ENCODE measurements at places on chromosomes 1 and 21.

DNA sequence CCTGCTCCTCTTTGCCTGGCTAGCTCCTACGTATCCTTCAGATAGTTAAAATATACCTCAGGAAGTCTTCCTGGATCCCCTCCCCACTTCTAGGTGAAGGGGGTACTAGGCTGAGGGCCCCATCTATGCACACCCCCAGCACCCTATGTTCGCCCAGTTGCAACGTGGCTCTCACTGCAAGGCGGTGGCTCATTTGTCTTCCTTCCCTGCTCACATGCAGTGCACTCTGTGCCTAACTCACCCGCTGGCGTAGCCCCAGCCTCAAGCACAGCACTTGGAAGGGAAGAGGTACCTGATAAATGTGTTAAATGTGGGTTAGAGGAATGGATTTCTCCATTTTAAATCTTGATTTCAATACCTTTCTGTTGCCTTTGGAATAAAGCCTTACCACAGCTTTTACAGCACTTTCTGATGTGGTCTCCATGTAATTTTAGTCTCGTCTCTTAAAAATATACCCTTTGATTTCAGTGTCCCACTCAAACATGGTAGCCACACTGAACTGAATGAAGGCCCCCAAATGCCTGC is 39.3 kb downstream of the L1TD1 start:
- no peak for DNase-seq

DNA sequence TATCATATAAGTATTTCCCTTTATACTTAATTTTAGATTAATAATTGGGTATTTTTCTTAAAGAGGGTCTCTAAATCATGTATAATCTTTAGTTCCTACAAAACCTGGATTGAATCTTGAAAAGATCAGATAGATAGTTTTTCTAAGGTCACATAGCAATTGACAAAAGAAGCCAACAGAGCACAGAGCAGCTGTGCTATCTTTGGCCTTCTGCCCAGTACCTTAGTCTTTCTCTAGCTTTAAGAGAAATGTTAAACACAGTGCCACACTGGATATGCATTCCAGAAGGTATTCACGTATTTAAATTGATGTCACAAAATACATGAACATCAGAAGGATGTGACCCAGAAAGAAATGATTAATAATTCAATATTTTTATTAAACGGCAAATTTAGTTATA is 86.8 kb downstream of the C21orf91 start:
- DNase-seq: no peak

DNA sequence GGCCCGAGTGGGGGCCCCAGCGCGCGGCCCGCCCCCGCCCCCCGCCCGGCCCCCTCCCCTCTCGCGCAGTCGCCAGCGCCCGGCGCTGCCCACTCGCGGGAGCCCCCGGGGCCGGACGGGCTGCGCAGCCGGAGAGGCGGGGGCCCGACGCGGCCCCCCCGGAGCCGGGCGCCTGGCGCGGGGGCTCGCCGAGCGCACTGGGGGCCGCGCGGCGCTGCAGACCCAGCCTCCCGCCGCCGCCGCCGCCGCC is 146 bp upstream of the ZNF362 start:
- no peak for DNase-seq

- DNase-seq: no peak
These were observed 37.1 kb downstream of the EEIG2 start for GRCh38 chr1:108597041-108597440.

GRCh38 chr1:180540697-180541594 is 17.8 kb upstream of the OVAAL start:
- no peak for DNase-seq

- no peak for DNase-seq
These were observed 18.8 kb upstream of the PHLDA3 start for GRCh38 chr1:201487742-201488141.

DNA sequence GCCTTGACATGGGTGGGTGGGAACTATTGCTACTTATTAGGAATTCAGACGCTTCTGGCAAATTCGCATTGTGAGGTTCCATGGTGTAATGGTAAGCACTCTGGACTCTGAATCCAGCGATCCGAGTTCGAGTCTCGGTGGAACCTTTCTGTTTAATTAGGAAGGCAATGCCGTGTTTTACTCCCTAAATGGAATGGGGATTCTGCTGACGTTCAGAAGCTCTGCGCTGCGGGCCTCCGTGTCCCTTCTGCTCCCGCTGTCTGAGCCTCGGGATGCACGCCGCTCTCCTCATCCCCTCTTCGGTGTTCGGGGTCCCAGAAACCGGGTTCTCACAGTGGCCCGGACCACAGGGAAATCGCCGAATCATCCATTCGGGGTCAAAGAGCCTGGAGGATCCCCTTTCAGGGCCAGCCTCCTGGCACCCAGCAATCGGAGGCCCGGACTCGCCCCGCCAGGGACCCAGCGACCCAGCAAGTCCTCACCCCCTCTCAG is 280.3 kb downstream of the FAM72C start:
- no peak for DNase-seq

DNA sequence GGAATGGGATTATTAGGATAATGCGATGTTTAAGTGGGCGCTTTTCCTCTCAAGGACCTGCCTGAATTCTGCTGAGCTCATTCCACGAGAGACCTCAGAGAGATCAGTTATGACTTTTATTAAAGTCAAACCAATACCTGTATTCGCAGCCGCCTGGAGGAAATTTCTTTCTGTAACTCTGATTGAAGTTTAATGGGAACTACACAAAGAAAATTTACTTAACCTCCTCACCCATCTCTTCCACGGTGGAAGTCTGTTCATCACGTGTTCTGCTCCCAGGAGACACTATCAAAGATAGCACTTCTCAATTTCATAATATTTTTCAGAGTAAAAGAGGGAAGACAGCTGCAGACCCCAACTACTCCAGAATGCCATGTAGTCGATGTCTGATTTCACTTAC is 334.7 kb upstream of the POU3F1 start:
- DNase-seq: no peak

DNA sequence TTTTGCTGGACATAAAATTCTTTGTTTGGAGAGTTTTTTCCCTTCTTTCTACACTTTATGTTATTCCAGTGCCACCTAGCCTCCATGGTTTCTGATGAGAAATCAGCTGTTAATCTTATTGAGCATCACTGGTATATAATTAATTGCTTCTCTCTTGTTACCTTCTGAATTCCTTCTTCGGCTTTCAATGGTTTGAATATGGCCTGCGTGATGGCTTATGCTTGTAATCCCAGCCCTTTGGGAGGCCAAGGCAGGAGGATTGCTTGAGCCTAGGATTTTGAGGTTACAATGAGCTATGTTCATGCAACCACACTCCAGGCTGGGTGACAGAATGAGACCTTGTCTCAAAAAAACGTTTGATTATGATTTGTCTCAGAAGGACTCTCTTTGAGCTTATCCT is 13.0 kb upstream of the CNIH4 start:
- no peak for DNase-seq

GRCh38 chr1:18929686-18930085 is 26.8 kb downstream of the IFFO2 start:
- no peak for DNase-seq

DNA sequence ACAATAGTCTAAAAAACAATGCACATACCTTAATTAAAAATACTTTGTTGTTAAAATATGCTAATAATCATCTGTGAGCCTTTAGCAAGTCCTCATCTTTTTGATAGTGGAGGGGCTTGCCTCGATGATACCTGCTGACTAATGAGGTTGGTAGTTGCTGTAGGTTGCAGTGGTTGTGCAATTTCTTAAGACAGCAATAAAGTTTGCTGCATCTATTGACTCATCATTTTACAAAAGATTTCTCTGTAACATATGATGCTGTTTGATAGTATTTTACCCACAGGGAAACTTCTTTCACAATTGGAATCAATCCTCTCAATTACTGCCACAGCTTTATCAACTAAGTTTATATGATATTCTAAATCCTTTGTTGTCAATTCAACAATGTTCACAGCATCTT is 7.6 kb downstream of the C1orf87 start:
- no peak for DNase-seq

GRCh38 chr1:64798872-64799271 is 54.0 kb downstream of the RAVER2 start:
- DNase-seq: no peak

GRCh38 chr1:33280091-33280661 is 23.9 kb downstream of the ZNF362 start:
- DNase-seq: no peak

- DNase-seq: no peak
These were observed 35.7 kb upstream of the USP1 start for GRCh38 chr1:62401034-62401760.

DNA sequence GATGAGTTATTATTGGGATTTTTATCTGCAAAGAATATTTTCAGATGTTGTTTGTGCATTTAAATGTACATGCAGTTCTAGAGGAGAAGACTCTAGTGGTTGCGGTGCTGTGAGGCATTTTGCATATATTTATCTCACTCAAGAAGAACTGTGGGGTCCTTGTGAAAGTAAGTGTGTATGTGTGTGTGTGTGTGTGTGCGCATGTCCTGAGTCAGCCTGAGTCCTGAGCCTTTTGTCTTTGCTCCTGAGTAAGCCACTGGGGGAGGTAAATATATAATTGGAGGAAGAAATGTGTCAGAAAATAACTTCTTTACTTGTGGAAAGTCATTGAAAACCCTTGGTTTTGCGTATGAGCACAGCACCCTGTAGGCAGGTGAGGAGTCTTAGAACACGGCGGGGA is 55.6 kb upstream of the CD34 start:
- no peak for DNase-seq

GRCh38 chr1:105101261-105101660 is 1351.6 kb downstream of the AMY1C start:
- no peak for DNase-seq

- DNase-seq: no peak
These were observed 46.2 kb downstream of the DDR2 start for GRCh38 chr1:162678439-162678838.

- no peak for DNase-seq
These were observed 45.9 kb downstream of the KLHDC7A start for GRCh38 chr1:18526436-18527275.

DNA sequence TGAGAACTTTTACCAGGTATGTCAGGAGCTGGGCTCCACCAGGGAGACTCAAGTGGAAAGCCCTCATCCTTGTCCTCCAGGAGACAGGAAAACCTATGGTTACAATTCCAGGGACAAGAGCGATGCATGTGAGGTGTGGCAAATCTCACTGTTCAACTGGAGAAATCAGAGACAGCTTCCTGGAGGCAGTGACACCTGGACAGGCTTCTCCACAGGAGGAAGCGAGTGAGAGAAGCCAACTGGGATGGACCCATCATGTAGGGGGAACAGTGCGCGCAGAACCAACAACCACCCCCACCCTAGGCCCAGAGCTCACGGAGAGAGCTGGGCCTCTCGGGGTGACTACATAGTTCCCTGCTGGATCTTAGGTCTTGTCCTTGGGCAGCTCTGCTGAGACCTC is 5.6 kb upstream of the SLX9 start:
- no peak for DNase-seq

DNA sequence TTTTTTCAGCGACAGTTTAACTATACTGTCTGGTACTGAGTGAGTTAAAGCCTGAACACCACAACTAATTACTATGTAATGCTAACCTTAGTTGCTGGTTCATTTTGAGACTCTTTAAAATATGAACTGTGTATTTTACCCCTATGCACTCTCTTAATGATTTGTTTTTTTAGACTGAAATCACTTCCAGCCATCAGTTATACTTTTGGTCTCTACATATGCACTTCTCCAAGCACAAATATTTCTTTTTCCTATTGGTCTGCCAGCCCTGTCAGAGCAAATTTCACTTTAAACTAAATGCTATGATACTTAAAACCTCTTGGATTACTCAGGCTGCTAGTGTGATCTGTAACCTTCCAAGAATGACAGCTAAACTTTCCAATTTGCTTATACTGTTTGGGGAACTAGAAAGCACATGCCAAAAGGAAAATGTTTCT is 38.1 kb upstream of the SCYL3 start:
- no peak for DNase-seq

DNA sequence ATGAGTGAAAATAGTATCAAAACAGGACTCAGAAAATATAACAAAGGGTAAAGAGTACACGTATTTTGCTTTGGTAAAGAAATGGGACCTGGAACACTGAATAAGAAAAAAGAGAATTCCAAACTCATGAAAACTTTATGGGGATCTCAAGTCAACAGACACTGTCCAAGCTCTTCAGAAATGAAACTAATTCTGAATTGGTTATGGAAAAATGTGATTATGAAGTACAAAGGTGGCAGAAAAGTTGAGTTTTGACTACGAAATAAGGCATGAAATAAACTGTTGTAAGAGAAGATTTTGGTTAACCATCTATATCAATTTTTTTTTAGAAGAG is 8.4 kb downstream of the EGLN1 start:
- DNase-seq: no peak

DNA sequence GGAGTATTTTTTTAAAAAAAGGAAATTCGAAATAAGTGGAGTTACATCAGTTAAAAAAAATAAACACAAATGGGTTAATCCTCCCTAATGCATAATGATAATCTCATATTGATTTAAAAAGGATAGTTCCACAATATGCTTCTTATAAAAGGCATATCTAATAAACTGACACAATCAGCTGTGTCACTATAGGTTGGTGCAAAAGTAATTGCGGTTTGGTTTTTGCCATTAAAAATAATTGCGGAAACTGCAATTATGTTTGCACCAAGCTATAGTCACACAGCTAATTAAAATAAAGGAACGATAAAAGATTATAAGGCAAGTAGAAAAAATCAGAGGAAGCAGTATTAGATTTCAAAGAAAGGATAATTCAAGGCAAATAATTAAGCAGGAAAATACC is 21.0 kb upstream of the IFI44L start:
- DNase-seq: no peak

DNA sequence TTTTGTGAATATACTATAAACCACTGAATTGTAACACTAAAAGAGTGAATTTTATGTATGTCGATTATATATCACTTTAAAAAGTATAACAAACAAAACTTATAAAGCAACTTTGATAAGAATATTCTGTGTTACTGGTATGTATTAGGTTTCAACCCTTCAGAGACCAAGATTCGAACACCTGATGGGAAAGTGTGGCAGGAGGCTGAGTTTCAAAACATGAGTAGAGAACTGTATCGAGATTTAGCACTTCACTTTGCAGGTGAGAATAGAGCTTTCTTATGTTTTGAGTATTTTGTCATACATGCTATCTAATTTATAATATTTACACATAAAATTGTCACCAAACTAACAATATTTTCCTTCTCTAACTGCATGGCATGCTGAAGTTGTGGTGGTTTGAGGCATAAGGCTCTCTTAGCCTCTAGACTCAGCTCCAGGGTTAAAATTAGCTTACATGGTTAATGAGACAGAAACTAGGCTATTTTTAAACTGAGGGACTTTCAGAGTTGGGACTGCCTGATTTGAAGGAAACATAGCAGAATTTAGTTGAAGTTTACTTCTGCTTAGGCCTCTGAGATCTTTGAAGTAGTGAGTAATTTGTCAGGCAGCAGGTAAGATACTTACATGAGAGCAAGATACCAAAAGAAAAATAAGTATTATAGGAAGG is 48.6 kb downstream of the CEP350 start:
- DNase-seq: no peak

DNA sequence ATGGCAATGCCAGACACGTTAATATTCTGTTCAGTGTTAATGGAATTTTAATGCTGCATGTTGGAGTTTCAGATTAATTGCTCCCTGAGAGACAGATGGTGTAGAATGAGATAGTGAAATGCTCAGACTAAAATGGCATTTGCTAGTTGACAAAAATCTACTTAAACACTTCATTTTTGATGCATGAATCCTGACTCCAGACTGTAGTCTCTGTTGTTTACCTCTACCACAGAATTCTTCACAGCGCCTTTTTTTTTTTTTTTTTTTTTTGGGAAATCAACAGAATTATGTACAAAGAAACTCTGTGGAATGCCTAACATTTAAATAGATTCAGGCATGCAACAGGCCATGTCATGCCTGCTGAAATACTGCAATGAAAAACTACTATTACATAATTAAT is 111.3 kb downstream of the PLPPR5 start:
- DNase-seq: no peak
